ENCODE measurements at places on chromosomes 5 and 9. TPM values are rescaled to one million over a fixed set of nuclear protein-coding genes. Genes with fewer than 3 reads are reported as not detected.

DNA sequence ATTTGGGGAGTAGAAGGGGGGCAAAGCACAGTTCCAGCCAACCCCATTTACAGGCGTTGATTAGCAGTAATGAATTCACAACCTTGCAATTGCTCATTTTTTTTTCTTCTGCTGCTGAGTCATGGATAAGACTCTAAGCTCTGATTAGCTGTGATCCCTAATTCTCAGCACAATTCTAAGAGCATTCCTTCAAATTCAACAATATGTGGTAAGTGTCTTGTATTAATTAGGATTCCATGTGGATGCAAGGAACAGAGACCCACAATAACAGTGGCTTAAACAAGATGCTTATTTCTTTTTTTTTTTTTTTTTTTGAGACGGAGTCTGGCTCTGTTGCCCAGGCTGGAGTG is 133.4 kb downstream of the PALM2AKAP2 start:
- no peak for DNase-seq

GRCh38 chr5:57055731-57056130 is 103.8 kb upstream of the MIER3 start:
- no peak for DNase-seq

Gene PCDHA1
- total RNA-seq: 0.03 TPM

GRCh38 chr5:146249801-146250200 is 46.4 kb downstream of the RBM27 start:
- DNase-seq: no peak

Gene FGF18
- not detected for total RNA-seq

Measured in HT1080 (cell line).